ENCODE measurements at places on chromosomes 13 and 19.
A peak's percentile ranks its signal among the peaks of the same experiment; 100 is the strongest.

- peak; percentile 78 for DNase-seq
These were observed 110.5 kb downstream of the KCNRG start for GRCh38 chr13:50125554-50126262.

DNA sequence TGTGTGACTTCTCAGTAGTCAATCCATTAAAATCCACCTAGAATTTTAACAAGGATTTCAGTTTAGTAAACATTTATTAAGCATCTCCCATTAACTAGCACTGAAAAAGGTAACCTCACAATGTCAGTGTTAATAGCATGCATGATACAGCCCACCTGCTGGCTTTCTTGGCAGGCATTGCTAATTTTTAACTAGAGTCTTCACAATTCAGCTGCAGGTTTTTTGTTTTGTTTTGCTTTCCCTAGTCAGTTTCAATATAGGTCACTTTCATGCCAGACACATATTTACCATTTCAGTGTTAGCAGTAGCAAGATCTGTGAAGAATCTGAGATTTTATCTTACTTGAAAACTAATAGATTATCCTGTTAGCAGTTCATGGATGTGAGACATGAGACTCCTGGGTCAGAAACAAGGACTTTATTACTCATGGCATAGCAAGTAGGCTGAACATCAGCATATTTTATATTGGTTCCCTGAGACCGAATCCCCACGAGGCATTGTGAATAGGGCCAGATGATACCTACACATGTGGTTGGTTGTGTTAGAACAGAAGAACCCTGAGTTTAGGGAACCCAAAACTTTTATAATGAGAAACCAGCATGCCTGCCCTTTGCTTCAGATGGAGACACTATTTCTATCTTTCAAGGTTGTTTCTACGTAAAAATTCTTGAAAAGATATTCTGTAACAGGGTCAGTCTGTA, 198.0 kb upstream of the HTR2A start:
- no peak for DNase-seq

DNA sequence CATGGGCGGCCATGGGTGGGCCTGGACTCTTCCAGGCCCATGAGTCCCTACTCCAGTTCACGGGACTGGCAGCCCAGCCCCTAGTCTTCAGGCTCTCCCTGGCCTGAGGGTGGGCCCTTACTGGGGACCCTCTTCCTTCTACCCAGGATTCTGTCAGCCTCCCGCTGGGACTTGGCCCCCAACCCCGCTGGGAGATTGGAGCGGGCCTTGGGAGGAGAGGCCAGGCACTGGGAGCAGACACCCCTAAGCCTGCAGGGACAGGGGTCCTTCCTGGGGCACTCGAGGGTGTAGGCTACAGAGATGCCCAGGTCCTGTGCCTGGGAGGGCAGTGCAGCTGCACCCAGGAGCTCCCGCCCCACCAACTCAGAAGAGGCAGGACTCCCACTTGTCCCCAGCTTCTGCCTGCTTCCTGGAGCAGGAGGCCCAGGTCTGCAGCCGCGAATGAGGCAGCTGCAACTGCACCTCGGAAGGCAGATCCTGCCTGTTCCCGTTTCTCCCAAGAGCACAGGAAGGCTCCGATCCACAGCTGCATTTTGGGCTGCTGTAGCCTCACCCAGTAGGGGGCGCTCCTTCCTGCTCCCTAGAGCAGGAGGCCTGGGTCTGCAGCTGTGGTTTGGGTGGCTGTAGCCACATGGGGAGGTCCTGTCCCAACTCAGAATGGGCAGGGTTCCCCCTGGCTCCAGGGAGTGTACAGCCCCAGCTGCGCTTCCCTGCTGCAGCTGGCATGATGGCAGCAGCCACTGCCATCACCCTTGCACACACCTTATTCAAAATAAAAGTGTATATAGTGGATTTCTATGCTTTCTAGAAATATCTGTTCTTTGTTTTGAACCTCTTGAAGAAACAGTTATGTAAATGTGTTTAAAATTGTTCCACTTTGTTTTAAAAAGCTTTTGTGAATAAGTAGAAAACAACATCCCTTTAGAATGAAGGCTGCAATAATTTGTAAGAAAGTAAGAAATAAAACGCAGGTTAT, 46.8 kb downstream of the TEX26 start:
- peak; percentile 5 for DNase-seq

DNA sequence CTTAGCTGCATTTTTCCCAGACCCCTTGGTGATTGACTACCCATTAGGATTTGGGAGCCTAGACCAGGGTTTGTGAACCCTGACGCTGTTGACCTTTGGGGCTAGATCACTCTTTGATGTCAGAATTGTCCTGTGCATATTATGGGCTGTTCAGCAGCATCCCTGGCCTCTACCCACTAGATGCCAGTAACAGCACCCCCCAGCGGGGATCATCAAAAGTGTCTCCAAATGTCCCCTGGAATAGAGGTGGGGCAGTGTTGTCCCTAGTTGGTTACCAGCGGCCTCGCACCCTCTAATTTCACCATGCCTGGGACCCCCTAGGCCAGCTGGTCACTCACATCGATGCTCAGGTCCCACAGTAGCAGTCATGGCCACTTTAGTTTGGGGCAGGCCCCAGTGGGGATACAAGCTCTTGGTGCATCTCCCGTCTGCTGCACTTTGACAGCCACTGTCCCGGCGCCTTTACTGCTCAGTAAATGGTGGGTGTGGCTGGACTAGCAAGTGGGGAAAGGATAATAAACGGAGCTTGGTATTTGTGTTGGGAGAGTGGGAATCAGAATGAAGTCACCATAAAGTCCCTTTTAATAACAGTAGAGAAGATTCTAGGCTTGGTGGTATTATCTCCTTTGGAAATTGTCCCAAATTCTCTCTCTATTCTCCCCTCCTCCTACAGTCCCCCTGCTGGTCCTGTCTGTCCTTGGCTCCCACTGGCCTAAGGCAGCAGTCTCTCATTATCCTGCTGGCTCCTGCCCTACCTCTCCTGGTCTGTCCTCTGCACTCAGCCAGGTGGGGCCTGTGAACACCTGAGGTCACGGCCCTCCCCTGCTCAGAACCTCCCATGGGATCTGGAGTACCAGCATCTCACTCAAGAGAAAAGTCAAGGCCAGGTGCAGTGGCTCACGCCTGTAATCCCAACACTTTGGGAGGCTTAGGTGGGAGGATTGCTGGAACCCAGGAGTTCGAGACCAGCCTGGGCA, 80.6 kb downstream of the SIPA1L3 start:
- no peak for DNase-seq

DNA sequence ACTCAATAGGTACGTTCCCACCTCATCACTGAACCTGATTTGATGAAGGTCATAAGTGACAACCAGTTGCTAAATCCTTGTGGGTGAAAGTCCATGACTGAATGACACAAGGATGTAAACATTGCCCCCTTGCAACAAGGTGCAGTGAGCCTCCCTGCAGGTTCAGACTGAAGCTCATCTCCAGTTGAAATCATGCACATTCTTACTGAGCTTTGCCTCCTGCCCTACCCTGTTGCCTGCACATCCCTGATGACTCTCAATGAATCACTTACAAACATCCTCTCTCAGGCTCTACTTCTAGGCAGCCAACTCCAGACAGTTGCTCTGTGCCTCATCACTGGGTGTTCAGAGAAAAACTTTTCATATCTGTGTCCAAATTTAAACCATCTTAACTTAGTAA, 42.5 kb upstream of the ARGLU1 start:
- no peak for DNase-seq

- no peak for DNase-seq
These were observed 4.4 kb downstream of the BCAM start for GRCh38 chr19:44813070-44813840.

GRCh38 chr13:49455007-49455398, 10.9 kb downstream of the SETDB2 start:
- DNase-seq = no peak

DNA sequence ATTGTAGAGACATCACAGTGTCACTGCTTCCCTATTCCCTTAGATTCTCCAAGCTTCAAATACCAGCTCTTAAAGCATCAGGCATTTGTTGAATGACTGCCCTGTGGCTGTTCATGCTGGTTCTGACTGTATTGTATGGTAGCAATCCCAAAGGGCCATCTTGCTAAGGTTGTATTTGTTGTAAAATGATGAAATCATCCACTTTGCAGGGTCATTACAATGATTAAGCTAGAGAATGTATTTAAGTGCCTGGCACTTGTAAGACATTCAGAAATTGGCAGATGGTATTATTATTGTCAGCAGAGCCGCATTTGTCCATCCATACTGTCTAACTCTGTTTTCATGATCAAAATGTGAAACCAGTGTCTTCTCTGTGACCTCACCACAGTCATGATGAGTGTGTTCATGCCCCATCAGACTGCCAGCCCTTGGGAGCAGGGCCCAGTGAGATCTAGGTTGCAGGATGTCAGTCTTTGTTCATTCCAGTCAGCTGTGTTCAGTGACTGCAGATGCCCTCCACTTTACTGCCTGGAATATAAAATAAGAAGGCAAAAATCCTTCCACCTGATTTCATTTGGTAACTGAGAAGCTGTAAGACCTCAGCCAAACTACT, 86.1 kb downstream of the DHRS12 start:
- no peak for DNase-seq

DNA sequence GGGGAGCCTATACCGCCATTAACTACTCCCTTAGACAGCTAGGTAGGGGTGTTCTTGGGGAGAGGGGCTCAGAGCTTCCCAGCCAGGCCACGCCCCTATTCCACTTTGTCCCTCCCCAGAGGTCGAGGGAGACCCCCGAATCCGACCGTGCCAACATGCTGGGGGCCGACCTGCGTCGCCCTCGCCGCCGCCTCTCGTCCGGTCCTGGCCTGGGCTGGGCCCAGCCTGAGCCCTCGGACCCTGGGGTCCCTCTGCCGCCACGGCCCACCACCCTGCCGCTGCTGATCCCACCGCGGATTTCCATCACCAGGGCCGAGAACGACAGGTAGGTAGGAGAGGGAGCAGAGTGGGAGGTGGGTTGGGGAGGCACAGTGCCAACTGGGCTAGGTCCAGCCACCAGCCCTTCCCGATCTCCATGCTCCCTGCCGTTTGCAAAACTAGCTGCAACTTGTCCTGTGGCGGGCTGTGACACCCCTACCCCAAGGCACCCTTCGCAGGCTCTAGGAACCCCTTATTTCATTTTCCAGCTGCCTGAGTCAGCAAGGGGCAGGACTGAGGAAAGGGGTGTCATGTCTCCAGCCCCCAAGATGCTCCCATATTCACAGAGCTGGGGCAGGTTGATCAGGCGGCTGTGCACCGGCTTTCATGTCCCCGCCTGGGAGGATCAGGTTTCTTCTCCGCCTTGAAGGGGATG, 2.6 kb upstream of the PDE4A start:
- no peak for DNase-seq

DNA sequence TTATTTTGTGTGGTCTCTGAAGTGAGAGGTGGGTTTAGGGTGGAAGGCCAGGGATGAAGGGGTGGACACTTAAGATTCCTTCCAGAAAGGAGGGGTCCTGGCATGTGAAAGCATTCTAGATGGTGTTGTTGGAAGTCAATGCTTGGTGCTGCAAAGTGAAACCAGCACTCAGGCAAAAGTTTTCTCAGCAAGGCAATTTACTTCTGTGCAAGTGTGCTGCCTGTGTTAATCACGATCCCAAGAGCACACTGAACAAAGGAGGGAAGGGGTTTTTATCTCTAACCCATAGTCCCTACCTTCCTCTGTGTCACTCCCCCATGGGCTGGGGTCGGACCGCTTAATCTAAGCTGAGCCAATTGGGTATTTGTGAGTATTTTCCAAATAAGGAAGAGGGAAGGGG, 1.3 kb downstream of the ZNF134 start:
- DNase-seq = no peak

GRCh38 chr13:95033890-95034289, 267.4 kb downstream of the ABCC4 start:
- DNase-seq = no peak

GRCh38 chr19:15154002-15154612, 46.7 kb downstream of the NOTCH3 start:
- DNase-seq = no peak

- DNase-seq = no peak
These were observed 8.3 kb downstream of the PODNL1 start for GRCh38 chr19:13929956-13930355.

GRCh38 chr19:47239610-47240296, 8.8 kb upstream of the BBC3 start:
- DNase-seq = no peak

DNA sequence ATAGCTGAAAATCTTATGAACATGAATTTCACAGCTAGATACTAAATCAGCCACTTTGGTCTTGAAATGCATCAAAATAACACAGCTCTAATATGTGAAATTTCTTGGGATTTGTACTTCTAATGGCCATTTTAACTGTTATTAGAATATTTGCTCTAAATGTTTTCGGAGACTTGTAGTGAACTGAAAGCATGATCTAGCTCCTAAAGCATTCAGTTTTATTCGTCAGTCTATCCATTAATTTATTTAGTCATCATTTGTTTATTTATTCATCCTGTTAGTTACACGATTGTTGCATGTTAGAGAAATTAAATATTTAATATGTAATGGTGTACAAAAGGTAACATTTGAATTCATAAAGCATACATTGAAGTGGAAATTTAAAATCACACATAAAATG, 1132.7 kb downstream of the SLITRK1 start:
- no peak for DNase-seq

DNA sequence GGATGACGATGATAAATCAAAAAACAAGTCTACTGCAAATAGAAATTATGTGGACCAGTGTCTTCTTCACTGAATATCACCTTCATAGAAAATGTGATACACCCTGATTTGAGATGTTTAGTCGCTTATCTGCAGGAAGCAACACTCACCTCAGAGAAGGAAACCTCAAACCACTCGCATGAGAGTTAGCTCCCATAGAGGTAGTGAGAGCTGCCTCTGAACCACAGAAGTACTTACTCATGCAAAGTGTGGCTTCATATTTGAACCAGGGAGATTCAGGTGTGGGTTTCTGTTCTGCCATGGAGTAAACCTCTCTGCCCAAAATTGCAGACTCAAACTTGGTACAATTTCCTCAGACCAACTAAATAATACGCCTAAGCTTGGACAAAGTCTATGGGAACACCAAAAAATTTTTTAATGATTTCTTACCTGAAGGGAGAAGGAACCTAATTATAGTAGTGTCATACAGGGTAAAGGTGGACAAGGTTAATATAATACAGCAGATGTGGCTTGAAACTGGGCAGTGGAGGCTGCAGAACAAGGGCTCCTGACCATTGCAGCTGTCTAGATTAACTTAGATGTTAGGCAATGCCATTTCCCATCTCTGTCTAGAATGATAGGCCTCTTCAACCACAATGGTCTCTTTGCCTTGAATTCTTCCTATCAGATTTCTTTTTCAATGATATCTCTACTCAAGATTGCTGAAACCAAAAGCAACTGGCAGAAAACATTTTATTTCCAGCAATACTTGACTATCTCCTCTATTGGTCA, 29.6 kb upstream of the RCBTB2 start:
- DNase-seq = no peak

All from activated naive CD4-positive, alpha-beta T cell (primary cell).